Kidney tubule cell (primary cell): ENCODE measurements at places on chromosomes 12 and 14.
A peak's percentile ranks its signal among the peaks of the same experiment; 100 is the strongest.

DNA sequence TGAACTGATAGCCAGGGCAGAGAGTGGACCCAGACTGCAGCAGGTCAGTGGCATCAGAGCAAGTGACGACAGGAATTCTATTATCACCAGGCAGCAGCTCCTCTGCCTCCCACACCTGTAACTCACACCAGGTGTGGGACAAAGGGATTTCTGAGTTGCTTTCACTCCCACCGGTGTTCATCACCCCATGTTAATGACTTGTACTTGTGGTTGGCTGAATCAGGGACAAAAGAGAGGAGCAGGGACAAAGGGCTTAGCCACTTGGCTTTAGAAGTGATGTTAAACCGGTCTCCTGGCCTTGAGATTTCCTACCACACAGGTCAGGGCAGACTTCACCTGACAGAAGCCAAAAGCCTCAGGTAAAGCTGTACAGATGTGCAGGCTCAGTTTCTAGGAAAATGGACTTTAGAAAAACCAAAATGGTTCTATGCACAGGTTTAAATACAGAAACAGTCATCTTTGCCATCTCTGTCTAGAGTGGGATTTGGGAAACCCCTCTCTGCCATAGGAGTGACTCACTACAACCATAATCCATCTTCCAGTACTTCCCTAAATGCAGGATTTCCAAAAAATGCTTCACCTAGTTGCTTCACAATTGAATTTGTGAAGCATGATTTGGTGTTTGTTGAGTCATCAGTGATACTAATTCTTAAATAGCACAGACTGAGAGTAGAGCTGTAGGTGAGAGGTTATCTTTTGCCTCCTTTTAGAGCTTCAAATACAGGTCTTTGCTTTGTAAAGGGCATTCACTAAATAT lies 158.5 kb downstream of the PRKCH start:
- DNase-seq = peak; percentile 66

DNA sequence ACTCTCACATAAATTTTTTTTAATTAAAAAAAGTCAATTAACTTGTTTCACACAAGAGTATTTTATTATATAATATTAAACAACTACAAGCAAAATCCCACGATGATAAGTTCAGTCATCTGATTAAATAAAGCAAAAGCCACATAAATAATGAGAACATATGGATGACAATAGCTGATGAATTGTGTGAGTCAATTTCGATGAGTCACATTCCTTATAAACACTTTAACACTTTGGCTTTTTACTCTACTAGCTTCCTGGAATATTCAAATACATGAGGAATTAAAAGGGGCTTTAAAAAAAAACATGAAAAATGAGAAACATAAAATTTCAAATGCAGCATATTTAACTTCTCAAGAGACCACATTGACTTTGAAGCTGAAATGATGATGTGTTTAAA lies 95.3 kb downstream of the BCAT1 start:
- DNase-seq = peak; percentile 64

DNA sequence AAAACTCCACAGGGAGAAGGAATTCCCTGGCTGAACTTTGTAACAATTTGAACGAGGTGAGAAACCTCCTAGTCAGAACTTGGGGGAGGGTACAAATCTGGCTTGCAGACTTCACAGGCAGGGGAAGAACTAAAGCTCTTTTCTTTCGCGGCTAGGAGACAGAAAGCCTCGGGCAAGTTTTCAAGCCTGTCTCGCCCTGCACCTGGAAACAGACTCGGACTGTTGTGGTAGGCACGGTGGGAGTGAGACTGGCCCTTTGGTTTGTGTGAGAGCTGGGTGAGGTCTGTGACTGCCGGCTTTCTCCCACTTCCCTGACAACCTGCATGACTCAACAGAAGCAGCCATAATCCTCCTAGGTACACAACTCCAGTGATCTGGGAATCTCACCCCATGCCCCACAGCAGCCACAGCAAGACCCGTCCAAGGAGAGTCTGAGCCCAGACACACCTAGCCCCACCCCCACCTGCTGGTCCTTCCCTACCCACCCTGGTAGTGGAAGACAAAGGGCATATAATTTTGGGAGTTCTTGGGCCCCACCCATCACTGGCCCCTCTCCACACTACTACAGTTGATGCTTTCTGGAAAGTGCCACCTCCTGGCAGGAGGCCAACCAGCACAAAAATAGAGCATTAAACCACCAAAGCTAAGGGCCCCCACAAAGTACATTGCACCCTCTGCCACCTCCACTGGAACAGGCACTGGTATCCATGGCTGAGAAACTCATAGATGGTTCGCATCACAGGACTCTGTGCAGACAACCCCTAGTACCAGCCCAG lies 102.7 kb upstream of the ST8SIA1 start:
- DNase-seq = peak; percentile 58

DNA sequence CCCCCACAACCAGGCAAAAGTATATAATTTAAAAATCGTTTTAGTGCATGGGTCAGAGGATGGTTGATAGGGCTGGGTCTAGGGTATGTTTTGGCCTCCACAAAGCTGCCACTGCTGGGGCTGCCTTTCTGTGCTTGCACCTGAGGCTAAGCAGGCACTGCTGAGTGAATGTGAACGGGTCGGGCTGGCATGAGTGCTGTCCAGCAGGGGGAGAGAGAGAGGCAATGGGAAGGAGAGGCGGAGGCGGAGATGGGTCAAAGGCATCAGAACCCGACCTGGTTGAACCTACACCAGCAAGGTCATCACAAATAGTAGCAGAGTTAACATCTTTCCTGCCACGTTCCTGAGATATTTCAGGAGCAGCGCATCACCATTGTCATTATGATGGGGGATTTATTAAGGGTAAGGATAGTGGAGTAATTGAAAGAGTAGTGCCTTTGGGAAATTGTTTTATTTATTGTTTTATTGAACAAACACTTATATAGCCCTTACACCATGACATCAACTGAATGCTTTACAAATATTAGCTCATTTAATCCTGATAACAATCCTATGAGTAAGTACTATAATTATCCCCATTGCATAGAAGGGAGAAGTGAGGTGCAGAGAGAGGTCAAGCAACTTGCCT lies 5.8 kb upstream of the NRXN3 start:
- DNase-seq = peak; percentile 48

DNA sequence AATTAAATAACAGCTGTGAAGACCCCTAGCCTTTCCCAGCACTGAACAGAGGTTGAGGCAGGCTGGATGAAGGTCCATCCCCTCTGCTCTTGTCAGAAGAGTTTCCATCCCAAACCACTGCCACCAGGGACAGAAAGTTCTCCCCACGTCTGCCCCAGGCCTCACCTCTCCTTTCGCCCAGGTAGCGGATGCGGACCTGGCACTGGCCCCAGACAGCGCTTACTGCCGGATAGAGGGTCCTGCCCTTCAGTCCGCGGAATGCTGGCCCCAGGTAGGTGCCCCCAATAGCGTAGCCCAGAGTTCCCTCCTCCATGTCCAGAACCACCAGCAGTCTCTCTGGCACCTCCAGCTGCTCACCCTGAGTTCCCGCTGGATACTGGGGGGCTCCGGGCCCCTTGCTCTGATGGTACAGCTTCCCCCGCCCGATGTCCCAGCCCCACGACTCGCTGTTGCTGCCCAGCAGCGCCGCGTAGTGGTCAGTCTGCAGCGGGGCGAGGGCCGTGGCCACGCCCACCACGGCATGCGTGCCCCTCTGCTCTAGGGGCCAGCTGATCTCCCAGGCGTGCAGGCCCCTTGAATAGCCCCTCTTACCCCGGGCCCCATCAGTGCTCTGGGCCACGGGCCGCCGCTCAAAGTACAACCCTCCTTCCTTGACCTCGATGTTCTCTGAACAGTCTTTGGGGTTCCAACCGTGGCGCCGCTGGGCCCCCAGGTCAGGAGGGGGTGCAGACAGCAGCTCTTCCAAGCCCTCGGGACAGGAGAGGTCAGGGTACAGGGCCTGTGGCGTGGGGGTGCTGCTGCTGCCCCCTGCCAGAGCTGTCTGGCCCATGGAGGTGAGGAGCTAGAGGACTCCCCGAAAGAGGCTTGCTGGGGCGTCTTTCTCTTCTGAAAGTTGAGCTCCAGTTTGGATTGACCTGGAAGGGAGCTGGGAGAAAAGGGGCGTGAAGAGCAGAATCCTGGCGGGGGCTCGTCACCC lies 742 bp downstream of the SPSB2 start:
- peak; percentile 81 for DNase-seq

DNA sequence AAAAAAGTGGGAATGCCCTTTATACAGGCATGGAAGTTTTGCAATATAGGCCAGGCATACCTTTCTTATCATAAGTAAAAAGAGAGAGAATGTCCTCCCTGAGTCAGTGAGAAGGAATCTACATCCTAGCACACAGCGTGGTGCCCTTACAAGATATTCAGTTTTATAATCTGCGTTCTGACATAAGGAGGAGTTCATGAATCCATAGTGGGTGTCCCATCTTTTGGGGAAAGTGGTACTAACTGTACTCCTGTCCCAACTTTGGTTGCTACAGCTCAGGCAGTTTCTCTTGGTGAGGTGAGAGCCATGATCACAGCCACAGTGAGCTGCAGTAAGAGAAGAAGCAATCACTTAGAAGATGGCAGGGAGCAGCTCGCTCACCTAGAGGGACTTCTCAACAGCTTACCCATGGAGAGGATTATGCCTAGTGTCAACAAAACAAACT lies 332.9 kb downstream of the BCAT1 start:
- peak; percentile 4 for DNase-seq

- no peak for DNase-seq
Observed at GRCh38 chr12:104083769-104084475, 19.6 kb downstream of the HCFC2 start.

GRCh38 chr12:18430425-18431048 lies 169.2 kb downstream of the PIK3C2G start:
- DNase-seq = peak; percentile 68

DNA sequence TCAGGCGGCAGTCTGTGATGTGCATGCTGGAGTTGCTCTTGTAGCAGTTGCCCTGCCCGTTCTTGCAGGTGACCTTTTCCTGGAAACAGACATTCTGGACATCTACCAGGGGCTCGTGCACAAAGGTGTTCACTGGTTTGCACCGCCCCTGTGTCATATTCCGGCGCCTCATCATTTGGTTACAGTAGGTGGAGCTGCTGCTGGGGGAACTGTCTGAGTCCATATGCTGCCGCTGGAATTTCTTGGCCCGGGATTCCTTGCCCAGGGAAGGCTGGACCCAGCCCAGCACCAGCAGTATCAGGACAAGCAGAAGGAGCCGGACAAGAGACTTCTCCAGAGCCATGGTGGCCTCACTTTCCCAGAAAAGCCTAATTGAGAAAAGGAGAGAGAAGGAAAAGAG lies 918 bp downstream of the RNASE1 start:
- no peak for DNase-seq

DNA sequence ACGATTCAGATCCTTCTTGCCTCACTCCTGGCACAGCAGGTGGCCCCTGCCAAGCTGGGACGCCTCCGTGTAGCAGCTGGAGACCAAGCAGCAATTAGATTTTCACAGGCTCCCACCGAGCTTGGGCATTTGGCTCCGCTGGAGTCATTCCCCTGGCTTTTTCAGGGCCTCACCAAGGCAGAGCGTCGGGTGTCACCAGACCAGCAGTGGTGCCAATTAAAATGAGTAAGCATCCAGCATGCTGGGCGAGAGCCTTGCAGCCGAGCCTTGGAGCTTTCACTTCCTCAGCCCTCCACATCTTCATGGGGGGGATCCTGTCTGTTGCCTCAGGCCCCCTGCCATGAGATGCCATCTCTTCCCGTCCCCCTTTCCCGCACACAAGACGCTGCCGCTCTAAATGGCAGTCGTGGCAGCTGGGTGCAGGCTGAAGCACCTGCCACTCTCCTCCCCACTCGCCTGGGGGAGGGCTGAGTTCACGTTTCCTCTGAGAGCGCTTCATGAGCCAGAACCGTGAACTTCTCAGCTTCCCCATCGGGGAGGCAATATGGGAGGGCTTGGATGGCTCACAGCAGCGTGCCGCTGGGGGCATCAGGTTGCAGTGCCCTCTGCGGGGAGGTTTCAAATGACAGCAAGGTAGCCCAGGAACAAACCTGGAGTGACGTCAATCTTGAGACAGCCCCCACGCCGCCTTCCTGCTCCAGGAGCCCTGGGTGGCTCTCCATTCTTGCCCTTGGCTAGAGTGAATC lies 11.7 kb downstream of the TPCN1 start:
- peak; percentile 40 for DNase-seq

DNA sequence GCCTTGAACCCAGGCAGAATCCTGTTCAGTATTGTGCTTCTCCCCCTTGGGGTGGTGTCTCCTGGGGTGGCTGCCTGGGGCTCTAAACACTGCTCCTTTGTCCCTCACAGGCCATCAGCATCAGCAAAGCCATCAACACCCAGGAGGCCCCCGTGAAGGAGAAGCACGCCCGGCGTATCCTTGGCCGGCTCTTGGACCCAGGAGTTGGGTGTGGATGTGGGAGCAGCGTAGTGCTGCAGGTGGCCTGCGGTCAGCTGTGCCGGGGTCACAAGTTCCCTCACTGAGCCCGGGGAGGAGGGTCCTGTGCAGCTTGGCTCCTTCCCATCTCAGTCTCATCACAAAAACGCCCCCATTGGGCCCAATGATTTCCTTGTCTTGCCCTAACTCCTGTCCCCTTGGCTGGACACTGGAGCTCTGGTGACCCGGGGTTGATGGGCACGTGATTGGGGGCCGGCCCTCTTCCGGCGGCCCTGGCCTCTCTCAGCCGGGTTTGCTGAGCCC lies 12.7 kb downstream of the HIP1R start:
- DNase-seq = no peak

GRCh38 chr14:20697273-20698017 lies 8.9 kb downstream of the ANG start:
- peak; percentile 80 for DNase-seq

DNA sequence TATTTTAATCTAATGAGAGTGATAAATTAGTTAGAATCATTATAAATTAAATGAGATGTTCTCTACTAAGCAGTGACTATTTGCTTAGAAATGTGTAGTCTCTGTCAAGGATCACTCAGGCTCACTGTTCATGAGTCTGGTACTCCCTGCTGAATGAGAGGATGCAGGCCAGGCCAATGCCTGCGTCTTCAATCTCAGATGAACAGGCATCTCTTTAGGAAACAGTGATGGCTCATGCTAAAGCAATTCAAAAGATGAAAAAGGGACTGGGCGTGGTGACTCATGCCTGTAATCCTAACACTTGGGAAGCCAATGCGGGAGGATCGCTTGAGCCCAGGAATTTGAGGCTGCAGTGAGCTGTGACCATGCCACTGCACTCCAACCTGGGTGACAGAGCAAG lies 106.8 kb downstream of the ZFC3H1 start:
- DNase-seq = peak; percentile 98

GRCh38 chr14:102202944-102203343 lies 63.2 kb downstream of the WDR20 start:
- DNase-seq = no peak

GRCh38 chr12:77553976-77554619 lies 276.6 kb upstream of the NAV3 start:
- DNase-seq = no peak

DNA sequence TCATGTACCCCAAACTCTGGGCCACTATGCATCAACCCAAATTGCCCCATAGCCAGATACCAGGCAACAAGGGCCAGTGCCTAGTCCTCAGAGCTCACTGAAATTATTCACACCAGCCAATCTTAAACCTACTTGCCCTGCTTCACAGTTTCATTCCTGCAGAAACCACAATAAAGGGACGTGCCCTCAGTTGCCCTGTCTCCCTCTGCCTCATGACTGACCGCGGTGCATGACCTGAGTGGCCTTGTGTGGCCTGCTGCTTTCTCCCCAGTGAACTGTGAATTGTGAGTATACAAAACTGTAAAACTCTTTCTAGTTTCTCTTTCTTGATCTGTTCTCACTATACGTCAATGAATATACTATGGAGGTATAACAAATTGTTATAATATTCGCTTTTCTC lies 490.9 kb upstream of the MIS18BP1 start:
- peak; percentile 11 for DNase-seq
